NCI-H2227 treated with DMSO at 0.1 percent for 48 hours (cell line): ENCODE measurements at places on chromosomes 7 and 10.

GRCh38 chr7:151871189-151871735 lies 5.7 kb downstream of the PRKAG2 start:
- DNase-seq = no peak

DNA sequence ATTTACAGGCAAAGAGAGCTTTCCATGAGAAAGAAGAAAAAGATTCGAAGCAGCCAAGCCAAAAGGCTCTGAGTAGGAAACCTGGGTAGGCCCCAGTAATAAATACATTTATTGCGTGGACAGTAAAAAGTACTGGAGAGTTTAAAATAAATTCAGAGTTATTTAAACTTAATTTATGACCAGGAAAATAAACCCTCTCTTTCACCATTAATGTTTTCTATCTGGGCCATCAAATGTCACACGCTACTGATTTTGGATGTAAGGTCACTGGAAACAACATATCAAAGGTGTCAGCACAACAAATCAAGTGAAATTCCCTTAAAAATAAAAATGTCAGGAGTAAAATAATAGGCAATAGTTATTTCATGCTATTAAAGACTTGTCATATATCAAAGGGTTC lies 264.0 kb downstream of the SKAP2 start:
- no peak for DNase-seq

GRCh38 chr10:19710600-19710999 lies 105.6 kb upstream of the PLXDC2 start:
- no peak for DNase-seq

- DNase-seq = no peak
These were observed 12.6 kb downstream of the TBATA start for GRCh38 chr10:70772627-70773026.

DNA sequence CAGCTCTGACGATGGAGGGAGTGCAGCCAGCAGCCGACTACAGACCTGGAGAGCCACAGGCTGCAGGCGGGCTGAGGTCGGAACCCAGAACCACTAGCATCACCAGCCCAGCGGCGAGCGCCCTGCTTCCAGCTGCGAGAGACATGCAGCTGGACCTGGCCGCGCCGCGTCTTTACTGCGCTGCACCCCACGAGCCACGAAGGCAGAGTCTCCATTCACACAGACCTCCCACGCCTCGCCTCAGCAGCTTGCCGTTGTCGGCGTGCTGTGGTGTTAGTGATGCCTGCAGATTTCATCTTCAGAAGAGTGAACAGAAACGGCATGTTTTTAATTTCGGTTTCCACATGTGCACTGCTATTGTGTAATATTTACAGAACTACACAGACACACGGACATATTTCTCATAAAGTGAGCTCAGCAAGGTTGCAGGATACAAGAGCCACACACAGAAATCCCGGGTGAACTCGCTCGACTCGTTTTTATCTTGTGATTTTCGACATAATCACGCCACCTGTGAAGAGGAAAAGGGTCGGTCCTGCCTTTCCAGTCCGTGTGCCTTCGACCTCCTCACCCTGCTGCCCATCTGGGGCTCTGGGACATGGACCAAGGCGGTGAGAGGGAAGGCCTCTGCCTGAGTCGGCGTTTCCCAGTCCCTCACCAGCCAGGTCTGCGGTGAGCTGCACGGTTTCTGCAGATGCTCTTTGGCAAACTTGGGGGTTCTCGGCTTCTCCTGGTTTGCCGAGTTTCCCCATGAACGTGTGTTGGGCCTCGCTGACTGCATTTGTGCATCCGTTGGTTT lies 252.2 kb downstream of the ELFN1 start:
- DNase-seq = no peak

GRCh38 chr7:41037691-41038090 lies 665.2 kb downstream of the INHBA start:
- DNase-seq = no peak

GRCh38 chr10:126905776-126906703 lies 812 bp downstream of the DOCK1 start:
- no peak for DNase-seq

GRCh38 chr10:71316056-71316785 lies 2.8 kb upstream of the SLC29A3 start:
- no peak for DNase-seq

DNA sequence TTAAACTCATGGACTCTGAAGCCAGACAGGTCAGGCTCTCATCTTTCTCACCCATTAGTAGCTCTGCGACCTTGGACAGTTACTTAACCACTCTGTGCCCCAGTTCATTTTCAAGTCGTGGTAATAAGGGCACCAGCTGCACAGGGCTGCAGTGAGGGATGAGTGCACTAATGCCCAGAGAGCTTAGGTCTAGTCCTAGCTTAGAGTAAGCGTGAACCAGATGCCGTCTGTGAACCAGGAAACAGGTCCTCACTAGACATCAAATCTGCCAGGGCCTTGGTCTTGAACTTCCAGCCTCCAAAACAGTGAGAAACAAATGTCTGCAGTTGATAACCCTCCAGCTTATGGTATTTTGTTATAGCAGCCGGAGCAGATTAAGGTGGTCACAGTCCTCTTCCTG lies 222.4 kb upstream of the PFKP start:
- no peak for DNase-seq

DNA sequence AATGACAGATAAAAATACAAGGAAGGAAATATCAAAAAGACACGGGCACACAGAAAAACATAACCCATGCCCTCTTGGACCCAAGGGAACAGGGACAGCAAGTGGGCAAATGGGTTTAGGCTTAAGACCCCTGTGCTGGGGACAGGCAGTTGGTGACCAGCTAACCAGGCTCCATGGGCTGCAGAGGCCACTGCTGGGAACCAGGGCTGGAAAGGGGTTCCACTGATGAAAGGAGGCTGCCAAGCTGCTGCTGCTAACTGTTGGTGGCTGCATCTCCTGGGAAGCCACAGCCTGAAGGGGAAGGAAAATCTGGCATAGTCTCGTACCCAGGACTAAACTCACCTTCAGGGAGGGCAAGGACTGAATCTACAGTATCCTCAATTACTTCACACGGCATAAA lies 579.2 kb upstream of the MGMT start:
- no peak for DNase-seq

DNA sequence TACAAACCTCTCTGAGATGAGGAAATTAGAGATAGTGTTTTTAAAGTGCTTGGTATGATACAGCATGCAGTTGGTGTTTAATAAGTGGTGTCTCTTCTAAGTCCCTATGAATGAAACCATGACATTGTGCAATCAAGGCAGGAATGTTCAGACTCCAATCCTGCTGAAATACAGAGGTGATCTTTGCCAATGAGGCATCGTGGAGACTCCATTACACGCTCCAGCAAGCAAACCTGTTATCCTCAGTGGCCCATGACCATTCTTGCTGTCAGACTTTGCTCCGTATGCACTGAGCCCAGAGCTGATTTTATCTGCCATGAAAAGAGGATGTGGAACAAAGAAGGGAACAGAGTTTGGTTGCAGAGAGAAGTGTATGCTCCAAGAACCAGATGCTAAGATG lies 47.3 kb downstream of the CDHR3 start:
- DNase-seq = no peak

- DNase-seq = no peak
These were observed 178.6 kb upstream of the GALNT17 start for GRCh38 chr7:70953331-70953741.

GRCh38 chr10:43045631-43046287 lies 31.1 kb upstream of the RET start:
- no peak for DNase-seq

DNA sequence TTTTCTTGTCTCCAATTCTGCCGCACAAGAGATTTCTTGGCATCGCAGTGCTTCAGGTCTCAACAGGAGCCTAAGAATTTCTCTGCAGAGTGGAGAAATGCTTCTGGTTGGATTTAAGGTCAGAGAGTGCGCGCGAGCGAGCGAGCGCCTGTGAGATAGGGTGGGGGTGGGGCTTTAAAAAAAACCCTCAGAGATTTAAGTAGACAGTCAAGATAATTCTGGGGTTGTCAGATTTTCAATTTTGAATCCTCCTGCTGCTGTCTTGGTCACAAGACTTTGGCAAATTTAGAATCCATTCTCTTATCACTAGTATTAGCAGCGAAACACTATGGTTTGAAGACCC lies 49.7 kb downstream of the CPEB3 start:
- peak; percentile 68 for DNase-seq
